ENCODE measurements at places on chromosomes 12 and 14.

GRCh38 chr12:1862973-1863372 lies 42.6 kb downstream of the LRTM2 start:
- DNase-seq: no peak

DNA sequence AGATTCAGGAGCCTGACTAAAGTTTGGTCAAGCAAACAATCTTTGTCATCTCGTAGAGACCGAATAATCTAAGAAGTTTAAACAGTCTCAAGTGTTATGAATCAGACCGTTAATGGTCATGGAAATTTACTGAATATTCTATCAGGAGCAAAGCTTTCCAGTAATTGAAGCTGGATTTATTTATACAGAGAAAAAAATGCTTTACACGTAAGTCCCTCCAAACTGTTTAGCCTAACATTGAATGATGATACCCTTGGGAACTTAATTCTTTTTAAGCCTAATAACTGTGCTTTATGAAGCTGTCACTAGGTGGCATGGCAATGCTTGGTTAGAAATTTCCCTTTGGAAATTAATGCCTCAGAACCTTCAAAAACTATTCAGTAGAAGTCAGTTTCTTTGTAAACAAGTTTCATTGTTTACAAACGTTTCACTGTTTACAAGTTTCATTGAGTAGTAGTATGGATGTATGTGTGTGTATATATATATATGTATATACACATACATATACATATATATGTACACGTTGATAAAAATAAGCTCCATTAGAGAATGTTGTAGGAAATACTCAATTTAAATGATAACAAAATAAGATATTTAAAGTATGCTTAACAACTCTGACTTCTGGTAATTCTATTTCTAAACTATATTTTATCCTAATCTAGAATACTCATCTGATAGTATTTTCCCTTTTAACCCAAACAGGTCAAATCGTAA lies 32.1 kb downstream of the DEPDC4 start:
- DNase-seq: peak; percentile 40

GRCh38 chr12:124532331-124532750 lies 35.1 kb downstream of the NCOR2 start:
- no peak for DNase-seq

DNA sequence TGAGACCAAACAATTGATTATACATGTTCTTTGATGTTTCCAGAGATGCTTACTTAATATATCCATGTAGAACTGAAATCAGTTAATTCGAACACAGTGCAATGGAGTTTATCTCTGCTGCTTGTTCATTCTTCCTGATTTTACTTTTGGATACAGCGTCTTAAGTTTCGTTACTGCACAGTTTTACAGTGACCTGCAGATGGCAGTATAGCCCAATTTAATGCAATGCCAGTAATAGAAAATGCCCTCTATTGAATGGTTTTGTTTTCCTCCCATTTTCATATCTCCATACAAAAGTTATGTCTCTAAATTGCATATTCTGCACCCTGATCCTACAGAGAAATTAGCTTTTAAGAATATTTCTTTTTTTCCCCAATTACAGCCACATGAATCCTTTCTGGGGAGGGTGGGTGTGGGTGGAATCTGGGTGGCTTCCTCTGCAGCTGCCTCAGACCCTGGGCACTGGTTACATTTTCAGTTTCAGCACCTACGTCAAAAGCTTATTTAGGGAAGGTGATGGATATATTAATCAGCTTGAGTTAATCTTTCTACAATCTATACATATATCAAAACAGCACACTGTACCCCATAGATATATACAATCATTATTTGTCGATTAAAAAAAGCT lies 101.1 kb upstream of the DCD start:
- DNase-seq: peak; percentile 62

GRCh38 chr12:19819231-19819630 lies 379.9 kb downstream of the AEBP2 start:
- no peak for DNase-seq

- DNase-seq: peak; percentile 53
Observed at GRCh38 chr12:103431387-103431786, 64.4 kb downstream of the C12orf42 start.
